ENCODE measurements at places on chromosomes 3 and 15.

DNA sequence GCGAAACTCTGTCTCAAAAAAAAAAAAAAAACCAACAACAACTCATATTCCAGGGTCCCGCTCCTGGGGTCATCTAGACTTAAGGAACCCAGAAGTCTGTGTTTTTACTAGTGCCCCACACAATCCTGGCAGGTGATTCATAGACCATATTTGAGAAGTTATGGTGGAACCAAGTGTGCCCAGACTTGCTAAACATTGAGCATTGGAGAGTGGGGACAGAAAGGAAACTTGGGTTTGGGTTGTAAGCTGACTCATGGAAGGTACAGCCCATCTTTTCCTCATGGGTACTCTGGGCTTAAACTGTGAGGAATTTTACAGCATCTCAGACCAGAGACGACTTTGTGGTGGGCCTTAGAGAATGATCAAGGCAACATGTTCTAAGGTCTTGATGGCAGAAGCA is 18.3 kb upstream of the IGF2BP2 start:
- H3K4me1 ChIP-seq, result no peaks in the 10 kb centered on the region
- DNase-seq, result no peak

- no peaks in the 10 kb centered on the region for H3K36me3 ChIP-seq
- H3K27me3 ChIP-seq, result no peaks in the 10 kb centered on the region
- peaks cover 19% of the 10 kb centered on the region for H3K4me1 ChIP-seq
- no peak overlapping the region for H3K27ac ChIP-seq
- DNase-seq, result no peak
- H3K4me3 ChIP-seq, result no peak overlapping the region
These were observed 98.3 kb downstream of the CMSS1 start for GRCh38 chr3:99915906-99916432.

DNA sequence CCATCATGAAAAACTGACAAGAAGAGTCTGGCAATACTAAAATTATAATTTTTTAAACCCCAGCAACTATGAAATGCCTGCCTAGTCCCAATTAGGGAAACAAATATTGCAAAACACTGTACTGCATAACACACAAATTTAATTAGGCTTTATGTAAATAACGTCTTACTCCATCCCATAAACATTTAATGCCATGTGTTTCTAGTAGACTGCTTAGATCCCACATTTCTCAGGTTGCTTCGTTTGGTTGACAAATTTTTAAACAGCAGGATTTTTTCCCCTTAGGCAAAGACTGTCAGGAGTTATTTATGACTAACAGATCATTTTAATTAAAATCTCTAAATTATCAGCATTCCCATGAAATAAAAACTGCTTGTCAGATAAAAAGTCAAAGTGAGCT is 29.9 kb downstream of the EIF2AK4 start:
- no peak for DNase-seq
- H3K27ac ChIP-seq, result no peak overlapping the region

GRCh38 chr3:174051191-174051590 is 653.6 kb downstream of the NLGN1 start:
- H3K4me1 ChIP-seq, result no peaks in the 10 kb centered on the region
- H3K27ac ChIP-seq, result no peak overlapping the region
- H3K27me3 ChIP-seq, result no peaks in the 10 kb centered on the region
- H3K4me3 ChIP-seq, result no peak overlapping the region
- no peak for DNase-seq

DNA sequence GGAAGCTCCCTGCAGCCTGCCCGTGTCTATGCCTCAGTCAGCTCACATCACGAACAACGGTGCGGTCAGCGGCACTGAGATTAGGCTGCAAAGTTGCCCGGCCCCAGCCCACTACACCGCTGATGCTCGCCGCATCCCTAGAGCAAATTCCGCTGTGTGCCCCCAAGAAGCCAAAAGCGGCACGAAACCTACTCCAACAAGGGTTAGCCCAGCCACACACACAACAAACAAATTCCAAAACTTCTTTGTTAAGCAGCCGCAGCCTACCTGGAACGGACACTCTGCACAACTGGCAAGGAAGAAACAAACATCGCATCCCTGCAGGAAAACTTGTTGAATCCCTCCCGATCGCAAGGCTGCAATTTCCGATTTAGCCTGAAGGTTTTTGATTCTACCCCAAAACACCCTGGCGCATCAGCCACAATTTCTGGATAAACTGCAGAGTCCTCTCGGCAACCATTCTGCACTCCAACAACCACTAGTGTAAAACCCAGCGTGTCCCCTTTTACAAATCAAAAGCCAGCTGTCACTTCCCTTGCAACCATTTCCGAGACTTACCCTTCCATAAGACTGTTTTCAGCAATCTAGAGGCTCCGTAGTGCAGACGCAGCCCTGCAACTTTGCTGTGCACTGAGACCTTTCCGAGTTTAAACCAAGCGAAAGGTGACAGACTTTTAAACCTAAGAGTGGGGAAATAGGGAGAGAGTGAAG is 449 bp downstream of the ROBO1 start:
- H3K4me3 ChIP-seq, result no peak overlapping the region
- no peaks in the 10 kb centered on the region for H3K36me3 ChIP-seq
- H3K27ac ChIP-seq, result no peak overlapping the region
- H3K4me1 ChIP-seq, result no peaks in the 10 kb centered on the region

DNA sequence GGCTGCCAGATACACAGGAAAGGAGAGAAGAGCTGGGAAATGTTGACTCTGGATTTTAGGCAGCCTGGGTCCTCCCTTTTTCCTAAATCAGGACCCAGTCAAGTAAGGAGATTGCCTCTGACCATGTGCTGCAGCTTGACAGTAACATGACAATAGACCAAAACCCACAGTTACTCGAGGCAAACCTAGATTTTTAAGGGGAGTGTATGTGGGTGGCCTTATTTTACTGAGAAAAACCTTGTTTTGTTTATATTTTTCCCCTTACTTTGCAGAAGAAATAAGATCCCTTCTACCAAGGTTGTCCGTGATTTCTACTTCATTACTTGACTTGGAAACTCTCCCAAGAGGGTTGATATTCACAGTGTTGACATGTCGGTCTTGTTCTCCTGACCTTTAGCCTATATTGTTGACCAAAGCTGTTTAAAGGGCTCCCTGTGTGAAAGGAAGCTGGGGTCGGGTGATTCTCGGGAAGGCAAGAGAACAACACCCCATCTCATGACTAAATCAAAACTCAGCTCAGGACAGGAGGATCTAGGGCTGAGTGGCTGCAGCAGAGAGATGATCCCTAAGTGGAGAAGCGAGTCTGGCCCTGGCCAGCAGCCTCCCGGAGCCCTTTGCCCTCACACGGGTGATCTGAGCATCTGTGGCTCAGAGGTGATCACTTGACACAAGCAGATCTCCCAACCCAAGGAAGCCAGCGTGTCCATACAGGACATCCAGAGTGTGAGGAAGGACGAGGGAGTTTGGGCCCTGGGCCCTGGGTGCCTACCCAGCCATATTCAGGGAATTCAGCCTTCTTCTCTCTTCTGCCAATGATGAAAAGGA is 31.0 kb upstream of the SLCO2A1 start:
- no peaks in the 10 kb centered on the region for H3K36me3 ChIP-seq
- H3K4me1 ChIP-seq, result peaks cover 19% of the 10 kb centered on the region
- no peak overlapping the region for H3K4me3 ChIP-seq
- DNase-seq, result no peak
- no peaks in the 10 kb centered on the region for H3K27me3 ChIP-seq

- H3K27ac ChIP-seq, result peak overlapping the region; percentile 98
- peaks cover 57% of the 10 kb centered on the region for H3K4me1 ChIP-seq
- H3K36me3 ChIP-seq, result no peaks in the 10 kb centered on the region
- H3K4me3 ChIP-seq, result peak overlapping the region; percentile 90
- peak; percentile 81 for DNase-seq
These were observed 666 bp downstream of the SNX33 start for GRCh38 chr15:75648156-75649000.

DNA sequence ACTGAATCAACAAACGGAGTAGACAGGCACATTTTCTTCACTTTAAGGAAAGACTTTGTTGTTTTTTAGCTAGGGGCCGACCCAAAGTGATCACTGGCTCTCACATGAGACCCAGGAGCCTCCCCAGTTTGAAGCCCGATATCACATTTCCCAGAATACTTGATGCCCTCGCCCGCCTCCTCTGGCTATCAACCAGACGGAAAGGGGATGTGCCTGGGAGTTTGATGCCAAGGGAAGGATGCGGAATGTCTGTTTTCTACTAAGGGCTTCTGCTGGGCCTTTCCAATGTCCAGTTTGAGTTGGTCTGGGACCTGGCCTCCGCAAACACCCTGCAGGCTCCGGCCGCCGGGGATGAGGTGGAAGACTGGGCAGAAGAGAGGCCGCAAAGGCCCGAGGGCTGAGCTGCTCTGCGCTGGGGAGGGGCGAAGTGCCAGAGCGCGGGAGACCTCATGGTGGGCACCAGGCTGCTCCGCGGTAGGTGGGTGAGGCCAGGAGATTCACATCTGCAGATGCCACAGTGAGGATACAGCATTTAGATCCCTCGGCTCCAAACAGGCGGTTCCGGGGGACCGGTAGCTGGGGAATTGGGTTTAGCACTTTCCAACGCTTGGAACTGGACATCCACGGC is 491 bp upstream of the ZNF774 start:
- H3K4me3 ChIP-seq, result peak overlapping the region; percentile 94
- H3K36me3 ChIP-seq, result no peaks in the 10 kb centered on the region
- no peak overlapping the region for H3K27ac ChIP-seq
- peaks cover 9% of the 10 kb centered on the region for H3K4me1 ChIP-seq
- H3K27me3 ChIP-seq, result no peaks in the 10 kb centered on the region

DNA sequence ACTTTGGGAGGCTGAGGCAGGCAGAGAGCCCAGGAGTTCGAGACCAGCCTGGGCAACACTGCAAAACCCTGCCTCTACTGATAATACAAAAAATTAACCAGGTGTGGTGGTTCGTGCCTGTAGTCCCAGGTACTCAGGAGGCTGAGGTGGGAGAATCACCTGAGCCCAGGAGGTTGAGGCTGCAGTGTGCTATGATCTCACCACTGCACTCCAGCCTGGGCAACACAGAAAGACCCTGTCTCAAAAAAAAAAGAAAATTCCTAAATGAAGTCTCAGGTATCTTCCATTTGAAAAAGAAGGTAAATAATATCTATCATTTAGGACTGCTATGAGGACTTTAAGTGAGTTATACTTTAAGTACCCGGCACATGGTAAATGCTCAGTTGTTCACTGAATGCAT is 2.9 kb downstream of the SMARCC1 start:
- H3K4me1 ChIP-seq, result peaks cover 29% of the 10 kb centered on the region
- DNase-seq, result no peak
- H3K36me3 ChIP-seq, result no peaks in the 10 kb centered on the region
- H3K27me3 ChIP-seq, result no peaks in the 10 kb centered on the region

GRCh38 chr3:50278123-50278879 is 586 bp upstream of the LSMEM2 start:
- H3K36me3 ChIP-seq, result no peaks in the 10 kb centered on the region
- H3K4me1 ChIP-seq, result peaks cover 14% of the 10 kb centered on the region
- H3K4me3 ChIP-seq, result no peak overlapping the region
- H3K27me3 ChIP-seq, result peaks cover 7% of the 10 kb centered on the region
- DNase-seq, result no peak

GRCh38 chr3:128864351-128864811 is 15.0 kb upstream of the ACAD9 start:
- DNase-seq, result no peak
- no peaks in the 10 kb centered on the region for H3K36me3 ChIP-seq
- no peak overlapping the region for H3K4me3 ChIP-seq
- peaks cover 5% of the 10 kb centered on the region for H3K4me1 ChIP-seq
- no peak overlapping the region for H3K27ac ChIP-seq

GRCh38 chr15:52350423-52350822 is 54.8 kb upstream of the MYO5C start:
- H3K4me3 ChIP-seq, result no peak overlapping the region
- H3K27me3 ChIP-seq, result no peaks in the 10 kb centered on the region
- peaks cover 22% of the 10 kb centered on the region for H3K36me3 ChIP-seq
- no peak overlapping the region for H3K27ac ChIP-seq
- no peaks in the 10 kb centered on the region for H3K4me1 ChIP-seq

- peaks cover 16% of the 10 kb centered on the region for H3K4me1 ChIP-seq
- peak overlapping the region; percentile 73 for H3K4me3 ChIP-seq
- no peaks in the 10 kb centered on the region for H3K27me3 ChIP-seq
- peak; percentile 76 for DNase-seq
- no peaks in the 10 kb centered on the region for H3K36me3 ChIP-seq
- H3K27ac ChIP-seq, result no peak overlapping the region
These were observed 844 bp upstream of the PFN2 start for GRCh38 chr3:149971403-149972075.

DNA sequence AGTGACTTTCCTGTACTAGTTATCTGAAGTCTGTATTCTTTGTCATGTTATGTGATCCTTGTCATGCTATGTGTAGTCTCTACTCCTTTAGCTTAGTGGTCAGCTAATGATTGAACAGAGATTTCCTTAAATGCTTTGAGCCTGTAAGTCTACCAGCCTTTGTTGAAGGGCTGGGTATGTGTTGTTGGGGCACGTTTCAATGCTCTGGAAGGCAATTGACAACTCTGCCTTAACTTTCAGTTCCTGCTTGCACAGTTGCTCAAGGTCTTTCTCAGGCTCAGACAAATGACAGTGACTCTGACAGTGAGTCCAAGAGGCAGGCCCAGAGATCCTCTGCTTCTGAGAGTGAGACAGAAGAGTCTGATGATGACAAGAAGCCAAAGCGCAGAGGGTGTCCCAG is 89.3 kb downstream of the CHD2 start:
- no peak overlapping the region for H3K4me3 ChIP-seq
- no peak overlapping the region for H3K27ac ChIP-seq
- no peak for DNase-seq
- H3K4me1 ChIP-seq, result no peaks in the 10 kb centered on the region
- H3K27me3 ChIP-seq, result no peaks in the 10 kb centered on the region

GRCh38 chr3:1717524-1717923 is 381.1 kb upstream of the CNTN4 start:
- no peaks in the 10 kb centered on the region for H3K36me3 ChIP-seq
- DNase-seq, result no peak
- H3K4me1 ChIP-seq, result no peaks in the 10 kb centered on the region
- H3K27ac ChIP-seq, result no peak overlapping the region
- H3K27me3 ChIP-seq, result no peaks in the 10 kb centered on the region
